Cardiac fibroblast (primary cell): ENCODE measurements at places on chromosomes 7 and 10.

DNA sequence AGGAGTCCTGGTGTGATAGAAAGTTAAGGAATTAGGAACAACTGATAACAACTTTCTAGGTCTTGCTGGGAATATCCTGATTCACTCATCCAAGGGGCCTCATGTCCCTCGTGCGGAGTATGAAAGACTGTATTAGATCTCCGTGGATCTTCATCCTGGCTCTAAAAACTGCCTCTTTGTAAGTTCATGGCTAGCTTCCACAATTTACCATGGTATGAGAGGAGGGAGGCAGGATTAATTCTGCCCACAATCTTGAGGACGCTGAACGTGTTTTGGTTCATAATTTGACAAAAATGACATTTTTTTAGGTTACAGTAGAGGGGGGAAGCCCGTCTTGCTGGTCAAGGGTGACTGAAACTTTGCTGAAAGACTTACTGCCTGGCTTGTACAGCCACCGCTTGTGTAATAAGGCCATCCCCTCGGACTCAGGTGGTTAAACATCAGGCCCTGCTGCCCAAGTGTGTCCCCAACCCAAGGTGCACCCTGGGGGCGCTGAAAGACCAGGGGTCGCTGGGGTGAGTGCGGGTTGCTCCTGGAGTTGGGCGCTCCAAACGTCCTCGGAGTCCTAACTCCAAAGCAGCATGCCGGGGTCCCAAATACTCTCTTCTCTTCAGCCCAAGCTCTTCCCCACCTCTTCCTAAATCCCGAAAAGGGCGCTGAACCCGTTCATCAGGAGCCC lies 733 bp downstream of the HIBADH start:
- peak; percentile 43 for DNase-seq

DNA sequence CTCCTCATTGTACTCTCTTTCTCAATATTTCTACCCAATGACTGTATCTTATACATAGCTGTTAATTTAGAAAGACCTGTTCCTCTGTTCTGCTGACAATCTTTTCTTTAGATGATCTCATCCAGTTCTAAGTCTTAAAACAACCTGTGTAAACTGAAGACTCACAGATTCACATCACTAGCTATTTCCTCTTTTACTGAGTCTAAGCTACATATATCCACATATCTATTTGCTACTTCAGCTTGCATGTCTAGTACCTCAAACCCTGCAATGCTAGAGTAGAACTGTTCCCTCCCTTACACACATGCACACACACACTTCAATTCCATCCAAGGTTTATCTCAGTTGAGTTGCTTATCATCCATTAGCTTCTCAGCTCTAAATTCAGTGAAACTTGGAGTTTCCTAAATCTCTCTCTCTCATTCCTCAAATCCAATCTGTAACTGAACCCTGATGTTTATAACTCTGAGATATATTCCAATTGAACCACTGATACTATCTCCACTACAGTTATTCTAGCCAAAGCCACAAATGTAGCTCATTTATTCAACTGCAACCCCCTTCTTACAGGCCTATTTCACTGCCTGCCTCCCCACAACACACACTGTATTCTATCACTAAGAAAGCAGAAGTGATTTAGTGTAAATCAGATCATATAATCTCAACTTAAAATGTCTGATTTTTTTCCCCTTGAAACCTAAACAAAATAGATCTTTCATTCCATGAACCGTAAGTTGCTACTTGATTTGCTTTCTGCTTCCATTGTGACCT lies 1036.8 kb upstream of the POT1 start:
- no peak for DNase-seq

- no peak for DNase-seq
Observed at GRCh38 chr10:6916601-6917000, 336.5 kb upstream of the PRKCQ start.

DNA sequence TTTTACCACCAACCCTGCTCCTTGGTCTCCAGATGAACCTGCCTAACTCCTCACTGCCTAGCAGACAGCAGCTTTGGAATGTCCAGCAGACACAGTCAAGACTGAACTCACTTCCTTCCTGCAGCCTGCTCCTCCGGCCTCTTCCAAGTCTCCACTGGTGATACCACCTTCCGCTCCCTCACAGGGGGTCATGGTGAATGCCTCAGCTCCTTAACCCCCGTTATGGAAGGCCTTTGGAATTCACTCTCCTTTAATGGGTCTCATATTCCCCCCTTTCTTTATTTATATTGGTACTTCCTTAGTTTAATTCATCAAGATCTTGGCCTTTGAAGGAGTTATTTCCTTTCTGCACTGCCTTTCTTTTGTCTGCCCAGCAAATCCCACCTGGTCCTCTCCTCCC lies 44.9 kb upstream of the ZNF32 start:
- peak; percentile 79 for DNase-seq

DNA sequence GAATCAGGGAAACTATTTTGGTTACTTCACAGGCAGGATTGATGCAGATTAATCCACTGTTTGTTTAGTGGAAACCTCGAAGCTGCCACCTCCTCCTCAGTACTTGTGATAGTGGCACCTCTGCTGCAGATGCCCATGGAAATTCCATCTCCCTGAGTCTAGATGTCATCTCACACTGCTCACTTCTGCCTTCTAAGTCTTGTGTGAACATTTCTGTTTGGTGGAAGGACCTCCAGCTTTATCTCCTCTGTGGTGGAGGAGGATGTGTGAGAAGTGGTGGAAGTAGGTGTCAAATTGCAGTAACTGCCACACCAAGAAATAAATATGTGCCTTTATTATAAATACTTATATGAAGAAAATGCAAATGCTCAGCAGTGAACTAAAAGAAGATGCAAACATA lies 25.8 kb upstream of the GPR141 start:
- no peak for DNase-seq

GRCh38 chr7:924541-925231 lies 29.8 kb downstream of the ADAP1 start:
- DNase-seq = no peak

DNA sequence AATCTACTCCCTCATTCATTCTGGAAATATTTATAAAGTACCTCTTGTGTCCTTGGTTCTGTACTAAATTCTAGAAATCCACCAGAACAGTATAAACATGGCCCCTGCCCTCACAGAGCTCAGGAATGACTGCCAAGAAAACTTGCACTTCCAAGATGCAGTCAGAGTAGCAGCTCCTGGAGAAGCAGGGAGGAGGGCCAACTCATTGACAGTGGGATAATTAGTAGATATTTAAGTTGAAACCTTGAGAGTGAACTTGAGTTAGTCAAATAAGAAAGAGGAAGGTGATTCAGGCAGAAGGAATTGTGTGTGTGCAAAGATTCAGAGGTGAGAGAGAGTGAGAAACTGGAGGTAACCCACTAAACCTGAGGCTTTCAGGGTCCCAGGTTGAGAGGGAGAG lies 182.2 kb upstream of the INHBA start:
- peak; percentile 36 for DNase-seq

- DNase-seq = peak; percentile 8
Observed at GRCh38 chr10:93259126-93259525, 185.4 kb downstream of the CYP26A1 start.

GRCh38 chr7:23121165-23121564 lies 15.6 kb downstream of the KLHL7 start:
- no peak for DNase-seq

GRCh38 chr10:88066319-88066718 lies 202.9 kb downstream of the PTEN start:
- no peak for DNase-seq

DNA sequence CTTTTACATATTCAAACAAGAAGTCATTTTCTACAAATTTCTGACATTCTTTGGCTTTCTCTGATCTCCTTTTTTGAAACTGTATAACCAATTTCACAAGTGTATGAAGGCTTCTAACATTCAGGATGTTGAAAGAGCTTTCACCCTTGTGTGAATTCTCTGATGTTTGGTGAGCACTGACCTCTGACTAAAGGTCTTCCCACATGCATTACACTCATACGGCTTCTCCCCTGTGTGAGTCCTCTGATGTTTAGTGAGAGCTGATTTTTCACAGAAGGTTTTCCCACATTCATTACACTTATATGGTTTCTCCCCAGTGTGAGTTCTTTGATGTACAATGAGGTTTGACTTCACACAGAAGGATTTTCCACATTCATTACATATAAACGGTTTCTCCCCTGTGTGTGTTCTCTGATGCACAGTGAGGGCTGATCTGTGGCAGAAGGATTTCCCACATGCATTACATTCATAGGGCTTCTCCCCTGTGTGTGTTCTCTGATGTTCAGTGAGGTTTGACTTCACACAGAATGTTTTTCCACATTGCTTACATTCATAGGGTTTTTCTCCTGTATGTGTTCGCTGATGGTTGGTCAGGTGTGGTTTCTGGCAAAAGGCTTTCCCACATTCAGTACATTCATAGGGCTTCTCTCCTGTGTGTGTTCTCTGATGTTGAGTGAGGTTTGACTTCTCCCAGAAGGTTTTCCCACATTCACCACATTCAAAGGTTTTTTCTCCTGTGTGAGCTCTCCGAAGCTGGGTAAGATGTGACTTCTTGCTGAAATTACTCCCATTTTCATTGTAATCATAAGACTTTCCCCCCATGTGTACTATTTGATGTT lies 25.7 kb downstream of the ZNF248 start:
- peak; percentile 7 for DNase-seq

GRCh38 chr10:43863270-43863669 lies 214.6 kb upstream of the ZNF32 start:
- DNase-seq = no peak

- peak; percentile 70 for DNase-seq
Observed at GRCh38 chr7:151940048-151940811, 16.0 kb upstream of the GALNTL5 start.

DNA sequence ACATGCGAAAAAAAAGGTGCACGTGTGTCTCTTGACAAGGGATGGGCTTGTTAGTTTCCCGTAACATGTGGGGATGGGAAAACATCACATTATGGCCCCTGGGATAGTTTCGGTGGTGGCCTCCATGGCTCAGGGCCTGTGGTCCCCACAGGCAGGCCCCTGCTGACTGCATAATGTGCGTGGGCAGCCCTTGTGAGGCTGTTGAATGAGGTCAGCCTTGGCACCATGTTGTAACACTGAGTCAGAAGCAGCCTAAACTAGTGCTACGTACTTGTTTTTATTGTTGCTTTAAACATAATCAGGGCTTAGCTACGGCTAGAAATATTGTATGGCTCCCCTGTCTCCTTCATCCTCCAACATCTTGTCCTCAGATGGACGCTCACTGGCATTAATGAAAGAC lies 80.6 kb downstream of the BEND7 start:
- peak; percentile 31 for DNase-seq

DNA sequence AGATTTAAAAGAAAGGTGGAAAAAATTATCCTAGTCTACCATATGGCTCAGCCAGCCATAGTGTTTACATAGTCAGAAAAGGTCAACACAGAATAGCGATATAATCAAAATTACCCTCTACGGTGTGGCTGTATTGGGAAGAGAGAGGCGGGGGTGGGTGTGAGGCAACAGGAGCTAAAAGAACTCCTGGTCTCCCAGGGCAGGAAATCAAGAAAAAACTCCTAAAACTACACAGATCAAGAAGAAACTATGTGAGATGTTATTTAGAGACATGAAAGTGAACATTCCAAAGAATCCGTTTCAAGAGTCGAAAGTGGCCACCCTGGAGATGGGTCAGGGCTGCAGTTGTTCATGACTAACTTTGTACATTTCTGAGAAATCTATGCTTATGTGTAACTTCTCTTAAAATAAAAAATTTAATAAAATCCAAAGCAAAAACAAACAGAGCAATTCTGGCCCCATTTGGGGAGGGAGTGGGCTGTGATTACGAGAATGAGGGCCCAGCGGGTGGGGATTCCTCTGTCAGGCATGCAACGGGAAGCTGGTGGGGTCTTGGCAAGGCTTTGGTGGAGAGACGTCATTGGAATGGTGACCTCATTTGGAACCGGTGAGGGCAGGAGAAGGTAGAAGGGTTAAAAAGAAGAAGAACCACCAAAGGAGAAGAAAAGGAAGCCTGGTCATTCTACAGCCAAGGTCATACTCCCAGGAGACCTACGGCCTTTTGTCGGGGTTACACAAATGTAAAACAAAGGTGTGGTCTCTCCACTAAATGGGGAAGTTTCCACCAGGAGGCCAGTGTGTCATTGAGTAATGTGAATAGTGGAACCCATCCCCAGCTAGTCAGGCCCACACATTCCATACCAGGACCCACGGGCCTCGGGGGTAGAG lies 71.2 kb upstream of the DUSP5 start:
- peak; percentile 93 for DNase-seq

DNA sequence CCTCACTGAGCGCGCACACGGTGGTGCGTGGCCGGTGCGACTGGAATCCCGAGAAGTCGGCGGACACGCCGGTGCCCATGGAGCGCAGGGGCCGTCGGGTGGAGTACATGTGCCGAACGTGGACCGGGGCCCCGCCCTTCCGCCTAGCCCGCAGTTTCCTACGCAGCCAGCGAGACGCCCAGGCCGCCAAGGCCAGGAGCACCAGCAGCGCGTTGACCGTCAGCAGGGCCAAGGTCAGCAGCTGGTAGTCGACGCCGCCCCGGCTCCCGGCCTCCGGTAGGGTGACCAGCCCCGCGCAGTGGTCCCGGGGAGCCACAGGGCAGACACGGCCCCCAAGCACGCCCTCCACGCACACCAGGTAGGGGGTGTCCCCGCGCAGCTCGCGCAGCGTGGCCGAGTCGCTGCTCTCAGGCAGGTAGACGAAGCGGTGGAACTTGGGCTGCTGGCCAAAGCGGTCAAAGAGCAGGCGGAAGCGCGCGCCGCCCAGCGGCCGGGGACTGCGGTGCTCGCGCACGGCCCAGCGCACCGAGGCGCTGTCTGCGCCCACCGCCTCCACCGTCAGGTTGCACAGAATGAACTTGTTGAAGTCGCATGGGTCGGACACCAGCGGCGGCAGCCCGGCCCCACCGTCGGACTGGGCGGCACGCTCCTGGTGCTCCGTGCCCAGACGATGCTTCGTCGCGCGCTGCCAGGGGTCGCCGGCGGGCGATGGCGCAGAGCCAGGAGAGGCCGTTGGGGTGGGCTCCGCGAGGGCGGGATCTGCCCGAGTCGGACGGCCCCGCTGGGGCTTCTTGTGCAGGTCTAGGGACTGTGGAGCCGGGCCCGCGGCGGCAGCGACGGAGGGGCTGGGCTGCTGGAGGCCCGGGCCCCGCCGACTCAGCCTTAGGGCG lies 2.2 kb downstream of the TRIL start:
- peak; percentile 37 for DNase-seq

GRCh38 chr7:130242198-130243014 lies 24.3 kb upstream of the CPA2 start:
- peak; percentile 65 for DNase-seq

DNA sequence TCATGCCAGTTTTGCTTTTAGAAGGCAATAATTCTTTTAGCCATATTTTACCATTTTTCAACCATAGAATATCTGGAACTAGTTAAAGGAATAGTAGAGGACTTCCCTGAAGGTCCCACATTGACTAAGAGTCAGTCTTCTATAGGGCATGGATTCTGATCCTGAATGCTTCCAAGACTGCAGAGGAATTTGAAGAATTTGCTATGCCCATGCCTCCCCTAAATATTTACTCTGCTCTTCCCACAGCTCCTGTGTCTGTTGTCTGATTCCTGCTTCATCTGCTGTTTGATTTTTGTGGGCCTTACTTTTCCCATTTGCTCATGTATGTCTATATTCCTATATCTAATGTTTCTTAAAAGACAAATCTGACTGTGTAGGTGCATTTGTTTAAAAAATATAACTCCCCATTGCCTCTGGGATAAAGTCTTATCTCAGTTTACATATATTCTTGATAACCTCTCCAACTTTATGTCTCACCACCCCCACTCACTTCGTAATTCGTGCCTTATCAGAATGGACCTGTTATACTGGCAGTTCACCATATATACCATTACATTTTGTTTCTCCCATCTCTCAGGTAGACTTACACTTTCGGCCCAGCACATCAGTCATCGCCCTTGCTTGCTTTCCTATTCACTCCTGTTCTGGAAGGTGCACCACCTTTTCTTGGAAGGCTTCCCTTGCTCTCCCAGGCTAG lies 33.9 kb downstream of the LRRC4 start:
- peak; percentile 23 for DNase-seq
